ENCODE measurements at places on chromosomes 6 and 20. TPM values are rescaled to one million over a fixed set of nuclear protein-coding genes. Genes with fewer than 3 reads are reported as not detected.

DNA sequence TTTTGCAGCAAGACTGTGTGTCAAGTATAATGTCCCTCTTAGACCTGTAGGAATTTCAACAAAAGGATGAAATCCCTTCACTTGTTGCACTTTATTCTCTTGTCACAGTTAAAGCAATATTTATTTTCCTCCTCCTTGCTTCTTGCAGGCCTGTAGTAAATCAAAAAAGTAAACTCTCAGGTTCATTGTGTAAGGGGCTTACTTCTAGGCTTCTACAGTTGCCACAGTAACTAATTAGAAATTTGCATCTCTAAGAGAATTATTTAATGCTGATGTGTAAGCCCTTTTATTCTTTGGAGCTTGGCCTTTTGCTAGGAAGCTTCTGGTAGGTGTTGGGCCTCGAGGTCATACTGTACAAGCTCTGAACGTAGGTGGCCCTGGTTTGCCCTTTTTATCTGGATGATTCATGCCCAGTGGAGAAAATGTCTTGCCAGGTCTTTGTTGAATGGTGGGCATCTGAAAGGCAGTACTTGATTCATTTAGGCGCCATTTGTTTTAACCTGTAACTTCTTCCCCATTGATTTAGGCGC is 47.4 kb upstream of the OLIG3 start:
- no peak for DNase-seq
- H3K36me3 ChIP-seq = no peaks in the 10 kb centered on the region
- no peaks in the 10 kb centered on the region for H3K4me1 ChIP-seq
- no peak overlapping the region for H3K4me3 ChIP-seq

DNA sequence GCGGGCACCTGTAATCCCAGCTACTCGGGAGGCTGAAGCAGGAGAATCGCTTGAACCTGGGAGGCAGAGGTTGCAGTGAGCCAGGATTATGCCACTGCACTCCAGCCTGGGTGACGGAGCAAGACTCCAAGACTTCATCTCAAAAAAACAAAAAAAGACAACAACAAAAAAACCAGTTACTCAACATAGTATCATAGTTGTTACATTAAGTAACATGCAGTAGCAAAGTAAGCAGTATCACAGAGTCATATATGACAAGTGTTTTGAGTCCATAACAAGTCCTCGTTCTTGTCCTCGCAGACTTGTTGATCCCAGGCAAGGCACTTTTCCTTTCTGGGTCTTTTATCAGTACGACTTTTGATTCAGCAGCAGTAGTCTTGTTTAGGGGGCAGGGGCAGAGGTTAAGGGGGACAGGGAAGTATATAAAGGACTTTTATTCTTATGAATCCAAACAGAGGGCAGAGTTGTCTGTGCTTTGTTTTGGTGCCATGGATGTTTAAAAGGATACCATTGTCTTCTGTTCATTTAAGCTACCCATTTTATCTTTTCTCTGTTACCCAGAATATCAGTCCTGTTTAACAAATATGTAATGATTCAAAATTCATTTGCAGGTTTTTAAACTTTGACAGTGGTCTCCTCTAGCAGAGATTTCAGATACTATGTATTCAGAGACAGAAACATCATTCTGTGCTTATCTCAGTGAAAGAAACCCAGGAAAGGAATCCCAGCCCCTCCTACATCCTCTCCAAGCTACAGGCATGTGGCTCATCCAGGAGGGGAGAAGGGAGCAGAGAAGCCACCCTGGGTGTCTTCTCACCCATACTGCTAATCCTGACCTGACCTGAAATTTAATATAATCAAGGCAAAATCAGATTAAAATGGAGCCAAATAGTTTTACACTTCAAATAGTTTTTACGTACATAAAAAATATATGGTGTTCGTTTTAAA is 137.9 kb upstream of the EDN1 start:
- H3K4me1 ChIP-seq = peaks cover 38% of the 10 kb centered on the region
- no peak for DNase-seq
- H3K27ac ChIP-seq = peak overlapping the region; percentile 80
- H3K4me3 ChIP-seq = no peak overlapping the region

DNA sequence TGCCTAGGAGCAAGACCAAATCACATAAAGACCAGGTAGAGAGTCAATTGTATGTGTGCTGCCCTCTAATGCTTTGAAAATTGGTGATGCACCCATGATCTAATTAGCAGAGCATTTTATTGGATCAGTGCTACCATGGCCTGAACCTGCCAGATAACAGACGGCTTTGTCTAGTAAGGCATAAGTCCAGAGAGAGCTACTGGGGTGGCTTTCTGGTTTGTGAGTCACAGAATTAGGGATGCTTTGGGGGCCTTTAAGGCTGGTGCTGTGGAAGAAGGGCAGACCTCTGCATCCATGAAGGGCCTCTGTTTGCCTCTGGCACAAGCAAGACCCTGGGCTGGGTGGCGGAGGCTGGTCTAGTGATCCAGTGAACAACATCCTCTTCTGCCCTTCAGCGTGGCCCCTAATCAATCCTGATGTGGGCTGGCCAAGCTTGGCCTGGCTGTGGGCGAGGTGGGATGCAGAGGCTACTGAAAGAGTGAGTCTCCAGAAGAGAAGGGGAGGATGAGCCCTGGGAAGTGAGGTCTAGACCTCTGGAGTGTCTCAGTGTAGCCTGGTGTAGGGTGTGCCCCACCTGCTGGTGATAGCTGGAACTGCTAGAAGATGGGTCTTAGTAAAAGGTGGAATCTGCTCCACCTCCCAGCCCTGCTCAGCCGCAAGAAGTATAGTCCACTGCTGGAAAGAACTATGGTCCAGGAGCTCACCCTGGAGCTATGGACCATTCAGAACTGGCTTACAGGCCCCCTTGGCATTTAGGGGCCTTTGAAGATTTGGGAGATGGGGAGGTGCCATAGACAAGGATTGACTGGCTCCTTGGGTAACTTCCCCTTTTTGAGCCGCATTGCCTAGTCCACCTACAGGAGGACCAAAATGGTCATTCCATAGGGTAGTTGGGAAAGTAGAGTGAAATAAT is 36.7 kb upstream of the AAR2 start:
- 0 out of 2 replicates have a peak, but pooled peaks cover 3% of the 10 kb centered on the region for H3K36me3 ChIP-seq
- no peaks in the 10 kb centered on the region for H3K27me3 ChIP-seq
- H3K27ac ChIP-seq = no peak overlapping the region
- H3K4me3 ChIP-seq = no peak overlapping the region

DNA sequence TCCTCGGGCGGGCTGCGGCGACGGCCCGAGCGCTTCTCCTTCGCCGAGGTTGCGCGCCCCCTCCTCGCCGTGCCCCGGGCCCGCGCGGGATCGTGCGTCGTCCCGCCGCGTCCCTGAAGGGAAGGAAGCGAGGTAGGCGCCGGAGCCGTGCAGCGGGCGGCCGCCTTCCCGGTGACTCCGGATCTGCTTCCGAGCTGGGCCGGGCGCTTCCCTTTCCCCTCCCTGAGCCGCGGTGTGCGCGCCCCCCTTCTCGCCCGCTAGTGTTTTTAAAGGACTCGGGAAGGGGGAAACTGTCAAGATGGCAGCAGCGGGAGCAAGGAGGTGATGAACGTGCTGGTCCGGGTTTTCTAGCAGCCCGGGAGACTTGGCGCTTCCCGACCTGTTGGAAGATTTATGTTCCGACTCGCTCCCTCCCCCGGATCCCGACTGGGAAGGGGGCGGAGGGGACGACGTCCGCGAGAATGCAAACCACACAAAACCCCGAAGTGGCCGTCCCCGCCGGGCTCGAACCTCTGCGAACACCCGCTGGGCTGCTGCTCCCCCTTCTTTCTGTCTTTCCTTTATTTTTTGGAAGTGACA is 744 bp upstream of the FOXO3 start:
- H3K27me3 ChIP-seq = no peaks in the 10 kb centered on the region
- no peaks in the 10 kb centered on the region for H3K36me3 ChIP-seq
- peak overlapping the region; percentile 95 for H3K4me3 ChIP-seq
- peak; percentile 50 for DNase-seq

DNA sequence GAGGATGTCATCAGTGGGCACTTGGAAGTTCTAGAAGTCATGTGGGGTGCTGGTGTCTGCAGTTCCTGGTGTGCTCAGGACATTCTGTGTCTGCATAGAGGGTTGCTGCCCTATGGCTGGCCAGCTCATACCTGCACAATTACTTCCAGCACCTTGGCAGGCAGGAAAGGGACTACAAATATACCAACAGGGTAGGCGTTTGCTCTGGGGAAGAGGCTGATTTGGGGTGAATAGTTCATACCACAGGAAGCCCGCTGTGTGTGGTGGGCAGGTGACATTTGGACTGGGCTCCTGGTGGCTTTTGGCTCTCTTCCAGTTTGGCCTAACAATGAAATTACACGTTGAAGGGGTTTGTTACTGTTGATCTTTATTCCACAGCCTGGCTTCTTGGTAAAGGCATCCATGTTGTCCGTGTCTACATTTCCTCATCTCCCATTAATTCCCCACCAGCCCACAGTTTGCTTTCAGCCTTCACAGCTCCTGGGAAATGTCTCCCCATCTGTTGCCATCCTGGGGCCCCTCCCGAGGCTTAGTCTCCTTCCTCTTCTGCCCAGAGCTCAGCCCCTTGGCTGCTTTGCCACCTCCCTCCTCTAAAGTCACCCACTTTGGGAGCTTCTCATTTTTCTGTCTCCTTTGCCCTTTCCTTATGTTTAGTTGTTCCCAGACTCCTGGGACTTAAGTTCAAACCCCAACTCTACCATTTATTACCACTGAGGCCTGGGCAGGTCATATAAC is 88.1 kb downstream of the RSPH3 start:
- H3K4me3 ChIP-seq = no peak overlapping the region
- 0 out of 2 replicates have a peak overlapping the region, but pooled peaks have one; percentile 86 for H3K27ac ChIP-seq
- peak; percentile 22 for DNase-seq

- no peak overlapping the region for H3K27ac ChIP-seq
- no peaks in the 10 kb centered on the region for H3K27me3 ChIP-seq
- no peaks in the 10 kb centered on the region for H3K36me3 ChIP-seq
- H3K4me1 ChIP-seq = peaks cover 20% of the 10 kb centered on the region
- DNase-seq = no peak
- H3K4me3 ChIP-seq = no peak overlapping the region
These were observed 603.1 kb downstream of the HACE1 start for GRCh38 chr6:104256646-104257045.

DNA sequence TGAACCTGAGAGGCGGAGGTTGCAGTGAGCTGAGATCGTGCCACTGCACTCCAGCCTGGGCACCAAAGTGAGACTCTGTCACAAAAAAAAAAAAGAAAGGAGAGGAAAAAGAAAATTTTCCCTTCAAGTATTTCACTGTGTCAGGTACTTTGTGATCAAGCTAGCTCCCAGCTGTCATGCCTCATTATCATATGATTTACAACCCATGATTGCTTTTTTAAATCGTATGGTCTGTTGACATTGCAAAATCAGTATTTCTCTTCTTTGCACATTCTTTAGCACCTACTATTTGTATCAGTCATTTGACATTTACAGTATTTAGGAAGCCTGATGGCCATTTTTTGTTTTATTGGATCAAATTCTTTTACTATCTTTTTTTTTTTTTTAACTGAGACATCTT is 22.4 kb downstream of the SASH1 start:
- H3K4me3 ChIP-seq = no peak overlapping the region
- DNase-seq = no peak
- H3K27me3 ChIP-seq = no peaks in the 10 kb centered on the region
- no peak overlapping the region for H3K27ac ChIP-seq

- DNase-seq = peak; percentile 88
- H3K27me3 ChIP-seq = no peaks in the 10 kb centered on the region
- H3K4me3 ChIP-seq = peak overlapping the region; percentile 31
- peaks cover 41% of the 10 kb centered on the region for H3K4me1 ChIP-seq
- H3K27ac ChIP-seq = peak overlapping the region; percentile 88
These were observed 121.1 kb downstream of the PLEKHG1 start for GRCh38 chr6:150720774-150721233.

- no peaks in the 10 kb centered on the region for H3K4me1 ChIP-seq
- H3K36me3 ChIP-seq = no peaks in the 10 kb centered on the region
- no peak overlapping the region for H3K27ac ChIP-seq
These were observed 930.1 kb upstream of the MAN1A1 start for GRCh38 chr6:120279466-120280167.

DNA sequence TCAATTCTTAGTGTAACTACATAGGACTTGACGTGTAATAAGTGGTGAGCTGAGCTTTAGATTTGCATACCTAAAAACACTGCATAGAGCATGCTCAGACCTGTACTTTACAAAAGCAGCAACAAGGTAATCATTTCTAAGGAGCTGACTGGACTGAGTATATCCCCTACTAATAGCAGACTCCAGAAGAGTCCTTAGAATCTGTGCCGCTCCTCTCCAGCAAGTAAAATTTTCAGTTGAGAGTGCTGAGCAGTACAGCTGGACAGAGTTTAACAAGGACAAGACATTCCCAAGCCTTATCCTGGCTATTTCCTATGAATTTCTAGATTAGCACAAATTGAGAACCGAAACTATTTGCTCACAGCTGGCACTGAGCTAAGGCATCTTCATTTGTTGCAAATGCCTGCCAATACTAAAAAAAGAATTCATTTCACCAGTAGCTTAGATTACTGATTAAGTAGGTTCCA is 26.1 kb upstream of the KLHL31 start:
- H3K4me1 ChIP-seq = no peaks in the 10 kb centered on the region
- no peak overlapping the region for H3K4me3 ChIP-seq
- DNase-seq = no peak
- no peaks in the 10 kb centered on the region for H3K27me3 ChIP-seq
- no peaks in the 10 kb centered on the region for H3K36me3 ChIP-seq

Gene LST1
- not detected for total RNA-seq

Gene ENPP1
- total RNA-seq = 5.1 TPM

Gene RPRD1B
- total RNA-seq = 40.1 TPM

Gene BICRAL
- 3.5 TPM for total RNA-seq

Data from PC-3 (cell line).